Stimulated activated CD8-positive, alpha-beta memory T cell treated with anti-CD3 and anti-CD28 coated beads, Interleukin-7, amount 100 ng/mL, for 4 hours (primary cell): ENCODE measurements at places on chromosomes 3 and 15.

DNA sequence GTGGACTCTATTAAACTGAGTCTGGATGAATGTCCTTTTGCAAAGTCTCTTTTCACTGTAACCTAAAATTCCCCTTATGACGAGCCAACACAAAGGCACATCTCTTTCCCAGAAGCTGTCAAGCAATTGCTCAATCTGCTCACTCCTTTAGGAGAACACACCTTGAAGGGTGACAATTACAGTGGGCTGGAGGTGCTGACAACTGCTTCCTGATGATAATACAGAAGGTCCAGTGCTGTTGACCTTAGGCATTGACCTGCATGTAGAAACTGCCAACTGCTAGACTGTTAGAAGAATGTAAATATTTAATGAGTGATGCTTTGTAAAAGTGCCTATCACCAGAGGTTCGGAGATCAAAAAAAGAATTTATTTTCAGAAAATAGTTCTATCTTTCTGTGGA lies 757.7 kb downstream of the GRM7 start:
- no peak for DNase-seq

DNA sequence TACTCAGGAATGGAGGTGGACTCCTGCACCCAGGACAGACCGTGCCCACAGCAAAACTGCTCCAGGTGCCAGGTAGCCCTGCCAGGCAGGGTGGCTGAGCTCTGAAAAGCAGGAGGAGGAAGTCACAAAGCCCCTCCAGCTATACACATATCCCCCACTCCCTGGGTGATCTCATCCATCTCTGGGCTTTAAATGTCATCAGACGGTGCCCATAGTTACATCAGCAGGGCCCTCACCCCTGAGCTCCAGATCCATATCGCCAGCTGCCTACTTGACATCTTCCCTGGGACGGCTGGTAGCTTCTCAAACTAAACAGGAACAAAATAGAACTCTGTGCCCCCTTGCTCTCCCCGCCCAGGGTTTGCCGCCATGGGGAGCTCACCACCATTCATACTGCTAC lies 87.7 kb downstream of the MEGF11 start:
- DNase-seq = no peak

DNA sequence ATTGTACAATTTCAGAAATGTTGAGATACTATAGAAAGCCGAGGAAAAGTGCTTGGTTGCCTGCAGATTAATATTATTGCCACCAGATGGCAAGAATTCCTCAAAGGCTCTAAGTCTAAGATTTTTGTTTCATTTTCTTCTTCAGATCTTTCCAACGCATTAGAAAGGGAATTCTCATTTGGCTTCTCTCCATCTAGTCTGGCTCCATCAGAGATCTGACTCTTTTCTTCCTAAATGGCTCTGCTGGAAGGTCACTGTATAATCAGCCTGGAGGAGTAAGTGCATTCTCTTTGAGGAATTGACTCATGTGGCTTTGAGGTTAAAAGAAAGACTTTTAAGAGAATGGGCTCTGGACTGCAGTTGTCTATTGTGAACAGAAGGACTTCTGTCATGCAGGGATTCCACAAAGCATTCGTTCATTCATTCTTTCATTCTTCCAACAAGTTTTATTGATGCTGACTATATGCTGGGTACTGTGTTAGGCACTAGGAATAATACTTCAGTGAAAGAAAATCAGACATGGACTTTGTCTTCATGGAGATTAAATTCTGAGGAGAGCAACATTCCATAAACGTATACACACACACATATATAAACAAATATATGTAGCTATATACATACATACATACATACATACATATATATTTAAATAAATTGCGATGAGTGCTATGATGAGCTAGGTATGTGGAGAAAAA lies 55.3 kb downstream of the SLC28A2 start:
- no peak for DNase-seq

DNA sequence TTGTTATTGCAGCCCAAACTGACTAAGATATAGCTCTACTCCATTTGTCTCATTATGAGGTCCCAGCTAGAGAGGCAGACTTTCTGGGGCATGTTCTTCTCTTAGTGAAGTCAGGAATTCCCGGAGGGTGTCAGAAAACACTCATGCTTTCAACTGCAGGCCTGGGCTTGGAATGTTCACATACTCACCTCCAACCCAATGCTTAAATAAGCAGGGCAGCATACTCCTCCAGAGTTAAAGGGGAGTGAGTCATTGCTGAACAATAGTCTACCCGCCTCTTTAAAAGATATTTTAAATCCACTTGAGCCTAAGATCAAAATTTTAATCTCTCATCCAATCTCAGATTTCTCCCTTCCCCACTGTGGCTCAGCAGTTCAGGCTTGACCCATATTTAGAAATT lies 167.8 kb upstream of the DPH6 start:
- no peak for DNase-seq
